IPS DF 6.9 (cell line): ENCODE measurements at places on chromosomes 12 and 14.

DNA sequence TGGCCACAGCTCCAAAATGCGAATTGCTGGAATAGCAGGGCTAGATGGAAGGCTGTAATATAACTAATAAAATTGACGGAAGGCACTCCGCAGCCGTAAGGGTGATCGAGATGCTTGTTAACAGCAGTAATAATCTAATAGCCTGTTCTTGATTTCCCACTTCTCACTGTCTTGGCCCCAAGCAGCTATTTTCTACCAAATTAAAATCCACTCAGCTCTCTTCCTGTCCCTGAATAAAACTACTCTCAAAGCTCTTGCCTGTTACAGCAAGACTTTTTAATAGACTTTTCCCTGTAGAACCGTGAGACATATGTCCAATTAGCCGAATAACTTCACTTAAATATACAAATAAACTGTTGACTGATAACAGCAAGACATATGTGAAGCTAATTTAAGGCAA lies 38.0 kb downstream of the ADCK1 start:
- 0 out of 2 replicates have a peak, but pooled peaks cover 1% of the 10 kb centered on the region for H3K4me1 ChIP-seq
- H3K36me3 ChIP-seq: no peaks in the 10 kb centered on the region
- H3K27me3 ChIP-seq: no peaks in the 10 kb centered on the region
- H3K4me3 ChIP-seq: no peak overlapping the region
- H3K27ac ChIP-seq: no peak overlapping the region

- DNase-seq: no peak
- H3K36me3 ChIP-seq: no peaks in the 10 kb centered on the region
- no peak overlapping the region for H3K27ac ChIP-seq
- H3K4me1 ChIP-seq: no peaks in the 10 kb centered on the region
- H3K4me3 ChIP-seq: no peak overlapping the region
Measured at GRCh38 chr14:81831128-81831820, 297.6 kb upstream of the SEL1L start.

GRCh38 chr12:52608826-52609630 lies 7.8 kb upstream of the KRT72 start:
- no peaks in the 10 kb centered on the region for H3K36me3 ChIP-seq
- no peak overlapping the region for H3K4me3 ChIP-seq
- no peak overlapping the region for H3K27ac ChIP-seq
- no peaks in the 10 kb centered on the region; the same call in 1 of the 2 replicates for H3K4me1 ChIP-seq
- no peaks in the 10 kb centered on the region for H3K27me3 ChIP-seq
- no peak for DNase-seq

DNA sequence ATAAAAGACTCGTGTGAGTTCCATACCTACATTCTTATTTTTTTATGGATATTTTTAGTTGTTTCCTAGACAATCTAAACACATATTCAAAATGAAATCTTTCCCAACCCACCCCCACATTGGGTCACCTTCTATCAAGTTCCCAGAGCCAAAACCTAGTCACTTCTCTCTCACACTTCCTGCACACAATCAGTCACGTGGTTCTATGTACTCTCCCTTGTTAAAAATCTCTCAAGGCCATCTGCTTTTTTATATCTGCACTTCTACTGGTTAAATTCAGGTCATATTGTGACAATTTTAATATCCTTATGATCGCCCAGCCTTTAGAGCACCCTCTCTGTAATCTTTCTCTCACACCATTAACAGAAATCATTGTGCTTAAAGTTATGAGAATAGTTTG lies 175.0 kb upstream of the SYT10 start:
- H3K27me3 ChIP-seq: no peaks in the 10 kb centered on the region
- H3K4me3 ChIP-seq: no peak overlapping the region
- H3K27ac ChIP-seq: no peak overlapping the region
- no peaks in the 10 kb centered on the region for H3K4me1 ChIP-seq
- DNase-seq: no peak
- no peaks in the 10 kb centered on the region for H3K36me3 ChIP-seq

- no peaks in the 10 kb centered on the region for H3K36me3 ChIP-seq
- no peak overlapping the region for H3K27ac ChIP-seq
- H3K27me3 ChIP-seq: no peaks in the 10 kb centered on the region
- no peak for DNase-seq
- no peaks in the 10 kb centered on the region for H3K4me1 ChIP-seq
Measured at GRCh38 chr14:25322784-25323183, 272.8 kb upstream of the STXBP6 start.

- H3K4me3 ChIP-seq: no peak overlapping the region
- DNase-seq: peak; percentile 50
- H3K27me3 ChIP-seq: no peaks in the 10 kb centered on the region
- H3K27ac ChIP-seq: no peak overlapping the region
Measured at GRCh38 chr12:77133566-77133965, 68.2 kb upstream of the E2F7 start.

- H3K4me1 ChIP-seq: no peaks in the 10 kb centered on the region
- H3K27me3 ChIP-seq: no peaks in the 10 kb centered on the region
- H3K4me3 ChIP-seq: no peak overlapping the region
Measured at GRCh38 chr12:126286203-126286602, 1221.0 kb downstream of the AACS start.
